Endodermal cell (in vitro differentiated cells): ENCODE measurements at places on chromosomes 1 and 21. TPM values are rescaled to one million over a fixed set of nuclear protein-coding genes. Genes with fewer than 3 reads are reported as not detected.

GRCh38 chr1:215875236-215875635 lies 308.1 kb downstream of the KCTD3 start:
- no peaks in the 10 kb centered on the region for H3K4me1 ChIP-seq
- H3K4me3 ChIP-seq: no peak overlapping the region
- no peak for DNase-seq
- no peaks in the 10 kb centered on the region for H3K27me3 ChIP-seq

- H3K36me3 ChIP-seq: peaks cover 6% of the 10 kb centered on the region
- H3K4me1 ChIP-seq: peaks cover 4% of the 10 kb centered on the region
- H3K4me3 ChIP-seq: no peak overlapping the region
- no peak overlapping the region for H3K27ac ChIP-seq
- H3K27me3 ChIP-seq: no peaks in the 10 kb centered on the region
- no peak for DNase-seq
Measured at GRCh38 chr1:8679929-8680663, 137.3 kb downstream of the RERE start.

DNA sequence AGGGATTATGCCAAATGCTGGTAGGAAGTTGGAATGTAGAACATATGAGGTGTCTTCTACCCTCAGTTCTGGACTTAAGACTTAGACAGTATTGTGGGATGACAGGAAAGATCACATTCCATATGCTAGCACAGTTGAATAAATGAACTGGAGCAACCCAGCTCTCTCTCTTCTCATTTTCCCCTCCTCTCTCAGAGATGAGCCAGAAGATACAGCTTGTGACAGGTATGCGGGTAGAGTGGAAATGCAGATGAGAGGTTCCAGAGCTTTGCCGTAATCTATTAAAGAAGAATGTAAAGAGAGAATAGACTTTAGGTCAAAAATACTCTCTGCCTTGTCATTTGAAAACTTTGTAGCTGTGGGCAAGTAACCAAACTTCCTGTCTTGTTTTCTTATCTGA lies 32.5 kb upstream of the HMCN1 start:
- H3K36me3 ChIP-seq: no peaks in the 10 kb centered on the region
- no peak overlapping the region for H3K4me3 ChIP-seq
- no peak for DNase-seq
- no peak overlapping the region for H3K27ac ChIP-seq
- H3K4me1 ChIP-seq: no peaks in the 10 kb centered on the region

DNA sequence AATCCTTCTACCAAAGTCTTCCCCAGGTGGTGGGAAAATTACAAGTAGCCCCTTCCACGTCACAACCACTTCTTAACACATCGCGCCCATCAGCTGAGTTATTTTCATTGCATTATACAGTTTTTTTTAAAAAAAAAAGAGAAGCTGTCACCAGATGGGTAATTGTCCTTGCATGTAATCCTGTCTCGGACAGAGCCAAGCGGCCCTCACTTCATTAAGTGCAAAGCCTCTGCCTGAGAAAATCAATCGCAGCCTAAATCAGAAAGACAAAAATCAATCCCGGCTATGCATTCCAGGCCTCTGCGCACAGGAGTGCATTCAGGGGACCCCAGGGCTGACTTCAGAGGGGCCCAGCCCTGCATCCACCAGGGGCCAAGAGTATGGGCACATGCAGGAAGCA lies 538.9 kb downstream of the NPHP4 start:
- no peaks in the 10 kb centered on the region for H3K36me3 ChIP-seq
- no peaks in the 10 kb centered on the region for H3K4me1 ChIP-seq
- no peak for DNase-seq
- H3K4me3 ChIP-seq: no peak overlapping the region

GRCh38 chr1:201288007-201288406 lies 4.7 kb downstream of the PKP1 start:
- H3K4me1 ChIP-seq: no peaks in the 10 kb centered on the region
- H3K27me3 ChIP-seq: peaks cover 2% of the 10 kb centered on the region
- H3K4me3 ChIP-seq: no peak overlapping the region

DNA sequence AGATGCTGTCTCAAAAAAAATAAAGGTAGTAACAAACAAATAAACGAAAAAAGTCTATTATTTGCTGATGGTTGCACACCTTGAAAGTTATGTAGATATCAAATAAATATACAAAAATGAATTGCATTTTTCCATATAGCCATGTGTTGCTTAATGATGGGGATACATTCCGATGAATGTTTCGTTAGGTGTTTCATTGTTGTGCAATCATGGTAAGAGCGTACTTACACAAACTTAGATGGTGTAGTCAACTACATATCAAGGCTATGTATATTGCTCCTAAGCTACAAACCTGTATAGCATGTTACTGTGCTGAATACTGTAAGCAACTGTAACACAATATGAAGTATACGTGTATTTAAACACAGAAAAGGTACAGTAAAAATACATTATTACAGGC lies 34.4 kb downstream of the AHCTF1 start:
- H3K36me3 ChIP-seq: peaks cover 91% of the 10 kb centered on the region
- H3K27ac ChIP-seq: no peak overlapping the region
- H3K4me1 ChIP-seq: no peaks in the 10 kb centered on the region
- no peak overlapping the region for H3K4me3 ChIP-seq
- DNase-seq: no peak

GRCh38 chr1:226364514-226364899 lies 43.4 kb downstream of the PARP1 start:
- peaks cover 95% of the 10 kb centered on the region for H3K36me3 ChIP-seq
- no peaks in the 10 kb centered on the region for H3K27me3 ChIP-seq
- H3K4me3 ChIP-seq: no peak overlapping the region
- no peak overlapping the region for H3K27ac ChIP-seq
- no peaks in the 10 kb centered on the region for H3K4me1 ChIP-seq
- DNase-seq: no peak

- no peaks in the 10 kb centered on the region for H3K27me3 ChIP-seq
- H3K36me3 ChIP-seq: no peaks in the 10 kb centered on the region
- H3K4me3 ChIP-seq: no peak overlapping the region
Measured at GRCh38 chr1:57302812-57303596, 120.9 kb downstream of the DAB1 start.

Gene SYT14
- 2.9 to 8.7 TPM (median 6.2 TPM) in 3 replicates for total RNA-seq

GRCh38 chr1:38622197-38622596 lies 237.4 kb downstream of the RRAGC start:
- peaks cover 62% of the 10 kb centered on the region for H3K27me3 ChIP-seq
- H3K4me1 ChIP-seq: no peaks in the 10 kb centered on the region
- H3K4me3 ChIP-seq: no peak overlapping the region
- no peaks in the 10 kb centered on the region for H3K36me3 ChIP-seq
- no peak for DNase-seq

GRCh38 chr21:43876605-43877004 lies 11.6 kb downstream of the AGPAT3 start:
- no peaks in the 10 kb centered on the region for H3K4me1 ChIP-seq
- no peak overlapping the region for H3K27ac ChIP-seq
- DNase-seq: no peak

Gene ZNF593OS
- not detected in 3 replicates for total RNA-seq

DNA sequence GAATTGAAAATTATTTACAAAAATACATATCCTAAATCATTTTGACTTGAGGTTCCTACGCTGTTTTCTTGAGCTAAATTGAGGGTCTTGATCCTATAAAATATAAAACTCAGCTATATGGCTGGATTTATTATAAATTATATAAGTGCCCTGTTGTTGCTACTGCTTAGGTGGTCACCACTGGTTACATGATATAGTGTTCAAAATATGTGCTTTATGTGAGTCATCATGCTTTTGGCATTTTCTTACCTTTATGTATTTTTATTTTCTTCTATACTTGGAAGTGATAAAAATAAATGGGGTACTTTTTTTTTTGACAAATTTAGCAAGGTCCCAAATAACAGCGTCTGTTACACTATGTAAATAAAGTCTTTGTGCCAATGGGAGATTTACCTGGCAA lies 31.1 kb upstream of the PTPRC start:
- no peaks in the 10 kb centered on the region for H3K4me1 ChIP-seq
- no peaks in the 10 kb centered on the region for H3K27me3 ChIP-seq
- H3K4me3 ChIP-seq: no peak overlapping the region
- no peak for DNase-seq
- H3K27ac ChIP-seq: no peak overlapping the region

DNA sequence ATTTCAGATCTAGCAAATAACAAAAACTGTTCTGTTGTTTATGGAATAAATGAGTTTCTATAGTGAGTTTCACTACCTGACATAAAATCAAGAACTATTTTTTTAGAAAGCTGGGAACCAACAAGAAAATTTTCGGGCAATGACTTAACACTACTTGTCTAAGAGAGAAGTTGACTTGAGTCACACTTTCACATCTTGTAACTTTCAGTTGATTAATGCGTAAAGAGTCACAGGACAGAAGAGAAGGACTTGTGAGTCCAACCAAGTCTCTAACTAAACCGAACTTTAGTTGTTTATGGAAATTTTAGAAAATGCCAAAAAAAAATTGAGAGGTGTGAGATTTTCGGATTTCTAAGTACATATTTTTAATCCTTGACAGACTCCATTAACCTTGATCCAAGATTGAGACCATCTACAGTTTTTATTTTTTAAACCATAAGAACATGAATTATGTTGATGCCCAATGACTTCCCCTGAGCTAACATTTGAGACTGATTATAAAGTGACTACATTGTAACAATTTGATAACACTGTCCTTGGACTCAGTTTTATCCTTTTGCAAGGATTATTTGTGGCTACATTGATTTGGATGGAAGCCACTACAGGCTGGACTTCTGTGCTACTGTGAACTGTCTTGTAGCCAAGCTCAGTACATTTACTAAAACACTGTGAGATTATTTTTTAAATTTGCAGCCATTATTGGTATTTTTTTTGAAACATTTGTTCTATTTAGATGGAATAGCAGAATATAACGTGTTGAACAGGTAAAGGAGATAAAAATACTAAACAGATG lies 284.0 kb downstream of the PTPRC start:
- no peaks in the 10 kb centered on the region for H3K36me3 ChIP-seq
- no peak for DNase-seq
- H3K27ac ChIP-seq: no peak overlapping the region
- H3K4me3 ChIP-seq: no peak overlapping the region
- no peaks in the 10 kb centered on the region for H3K4me1 ChIP-seq

Gene RPS27
- total RNA-seq: 1,674 to 1,929 TPM (median 1,800 TPM) in 3 replicates

Gene PLXNA2
- 61.2 to 88.8 TPM (median 66.3 TPM) in 3 replicates for total RNA-seq

- no peak overlapping the region for H3K4me3 ChIP-seq
- no peaks in the 10 kb centered on the region for H3K36me3 ChIP-seq
- no peaks in the 10 kb centered on the region for H3K27me3 ChIP-seq
- H3K4me1 ChIP-seq: no peaks in the 10 kb centered on the region
Measured at GRCh38 chr21:31493350-31493880, 149.4 kb upstream of the TIAM1 start.

DNA sequence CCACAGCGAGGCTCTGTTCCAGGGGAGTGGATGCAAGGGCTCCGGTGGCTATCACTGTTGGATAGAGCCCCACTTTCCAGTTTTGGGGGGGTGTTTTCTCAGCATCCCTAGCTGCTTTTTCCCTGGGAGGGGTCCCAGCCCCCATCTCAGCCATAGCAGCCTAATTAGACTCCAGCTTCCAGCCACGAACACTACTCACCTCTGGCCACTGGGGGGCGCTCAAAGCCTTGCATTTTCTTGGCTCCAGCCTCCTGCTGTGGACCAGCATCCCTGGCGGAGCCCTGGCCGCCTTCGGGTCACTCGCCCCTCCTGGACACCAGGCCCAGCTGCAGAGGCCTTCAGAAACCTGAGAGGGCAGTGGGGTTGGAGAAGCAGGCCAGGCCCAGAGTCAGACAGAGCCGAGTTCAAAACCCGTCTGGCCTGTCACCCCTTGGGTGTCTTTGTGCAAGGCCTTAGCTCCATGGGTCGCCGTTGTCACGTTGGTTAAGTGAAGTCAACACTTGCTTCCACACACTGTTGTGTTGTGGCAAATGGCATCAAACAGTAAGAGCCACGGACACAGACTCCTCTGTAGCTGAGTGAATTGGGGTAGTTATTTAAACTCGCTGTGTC lies 93.5 kb upstream of the ACTL8 start:
- peak; percentile 95 for DNase-seq
- no peaks in the 10 kb centered on the region for H3K4me1 ChIP-seq
- H3K36me3 ChIP-seq: no peaks in the 10 kb centered on the region
- no peaks in the 10 kb centered on the region for H3K27me3 ChIP-seq
- H3K27ac ChIP-seq: no peak overlapping the region
- H3K4me3 ChIP-seq: no peak overlapping the region

- no peak for DNase-seq
- no peak overlapping the region for H3K27ac ChIP-seq
- no peak overlapping the region for H3K4me3 ChIP-seq
- H3K27me3 ChIP-seq: no peaks in the 10 kb centered on the region
Measured at GRCh38 chr21:14480411-14481031, 65.6 kb downstream of the SAMSN1 start.

Gene IFI16
- 11.9 and 12.0 TPM in 2 replicates for total RNA-seq

- H3K4me3 ChIP-seq: no peak overlapping the region
- H3K27me3 ChIP-seq: no peaks in the 10 kb centered on the region
- DNase-seq: peak; percentile 51
- peak overlapping the region; percentile 54 for H3K27ac ChIP-seq
Measured at GRCh38 chr1:61337037-61337436, 254.7 kb downstream of the NFIA start.

- H3K4me1 ChIP-seq: no peaks in the 10 kb centered on the region
- DNase-seq: peak; percentile 97
- H3K27me3 ChIP-seq: no peaks in the 10 kb centered on the region
- peak within 1 kb of the TSS; percentile 81 for H3K4me3 ChIP-seq
Measured at GRCh38 chr1:149899460-149900284, at the start of gene BOLA1. Gene BOLA1 (plus strand): TSS chr1:149899568. CDS start chr1:149900060, 492 bp downstream.

Gene AVPR1B
- 0.45 TPM in 1 of 3 replicates, not detected in the others for total RNA-seq

DNA sequence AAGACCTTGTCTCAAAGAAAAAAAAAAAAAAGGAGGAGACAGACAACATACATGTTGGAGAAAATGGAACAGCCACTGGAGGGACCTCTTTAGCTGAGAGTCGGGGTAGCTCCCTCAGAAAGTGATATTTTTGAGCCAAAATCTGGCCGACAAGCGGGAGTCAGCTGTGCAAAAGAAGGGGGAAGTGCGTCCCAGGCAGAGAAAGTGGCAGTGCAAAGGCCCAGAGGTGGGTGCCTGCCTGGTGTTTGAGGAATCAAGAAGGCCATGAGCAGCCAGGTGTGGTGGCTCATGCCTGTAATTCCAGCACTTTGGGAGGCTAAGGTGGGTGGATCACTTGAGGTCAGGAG lies 6.1 kb upstream of the CROCC start:
- no peaks in the 10 kb centered on the region for H3K36me3 ChIP-seq
- no peaks in the 10 kb centered on the region for H3K27me3 ChIP-seq
- no peak overlapping the region for H3K27ac ChIP-seq
- H3K4me1 ChIP-seq: no peaks in the 10 kb centered on the region
- H3K4me3 ChIP-seq: no peak overlapping the region

DNA sequence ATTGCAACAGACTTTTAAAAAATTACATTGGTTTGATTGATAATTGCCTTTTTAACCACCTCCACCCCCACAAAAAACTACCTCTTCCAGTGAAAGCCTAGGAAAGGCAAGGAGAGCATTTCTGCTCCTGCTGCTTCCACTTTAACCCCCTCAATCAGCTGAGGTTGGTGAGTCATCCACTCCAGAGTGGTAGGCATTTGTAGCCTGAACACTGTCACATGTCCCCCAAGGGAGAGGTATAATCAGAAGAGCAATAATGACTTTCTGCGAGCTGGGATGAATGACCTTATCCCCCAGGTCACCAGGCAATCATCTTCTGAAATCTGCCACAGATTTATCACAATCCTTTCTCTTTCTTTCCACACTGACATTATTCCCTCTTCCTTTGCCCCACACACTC lies 126.6 kb upstream of the CAMK1G start:
- H3K36me3 ChIP-seq: no peaks in the 10 kb centered on the region
- DNase-seq: no peak
- peaks cover 14% of the 10 kb centered on the region for H3K4me1 ChIP-seq
- no peak overlapping the region for H3K4me3 ChIP-seq

GRCh38 chr1:29269382-29269781 lies 33.1 kb downstream of the PTPRU start:
- DNase-seq: no peak
- H3K4me1 ChIP-seq: peaks cover 4% of the 10 kb centered on the region
- H3K36me3 ChIP-seq: no peaks in the 10 kb centered on the region
- H3K27me3 ChIP-seq: no peaks in the 10 kb centered on the region
- H3K4me3 ChIP-seq: no peak overlapping the region
- no peak overlapping the region for H3K27ac ChIP-seq

Gene MAP10
- 2.2 to 4.5 TPM (median 3.9 TPM) in 3 replicates for total RNA-seq

Gene MPZ
- 1.7 and 2.0 TPM in 2 replicates for total RNA-seq
